Kasumi-1 (cell line): ENCODE measurements at places on chromosomes 2 and 18.

DNA sequence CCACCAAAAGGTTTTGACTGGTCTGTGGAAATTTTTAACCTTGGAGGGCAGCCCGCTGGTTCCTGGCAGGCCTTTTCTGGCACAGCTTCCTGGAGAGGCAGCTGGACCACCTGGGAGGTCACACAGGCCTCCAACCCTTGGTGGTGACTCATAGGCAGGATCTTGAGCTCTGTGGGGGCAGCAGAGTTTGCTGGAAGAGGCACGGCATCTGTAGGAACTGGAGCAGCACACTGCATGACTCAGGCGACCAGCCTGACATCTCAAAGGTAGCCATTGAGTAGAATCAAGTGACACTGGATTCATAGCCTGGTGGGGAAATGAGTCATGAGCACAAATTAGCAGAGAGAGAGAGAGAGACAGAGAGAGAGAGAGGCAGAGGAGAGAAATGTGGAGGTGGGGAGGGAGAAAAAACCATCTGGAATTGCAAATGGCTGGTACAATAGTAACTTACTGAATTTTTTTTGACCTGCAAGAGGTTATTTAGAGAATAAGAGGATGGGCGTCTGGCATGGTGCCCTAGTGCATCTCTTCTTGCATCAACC lies 57.4 kb downstream of the TRPM8 start:
- no peak for DNase-seq

- peak; percentile 82 for DNase-seq
Observed at GRCh38 chr18:38077229-38077628, 511.6 kb upstream of the CELF4 start.

DNA sequence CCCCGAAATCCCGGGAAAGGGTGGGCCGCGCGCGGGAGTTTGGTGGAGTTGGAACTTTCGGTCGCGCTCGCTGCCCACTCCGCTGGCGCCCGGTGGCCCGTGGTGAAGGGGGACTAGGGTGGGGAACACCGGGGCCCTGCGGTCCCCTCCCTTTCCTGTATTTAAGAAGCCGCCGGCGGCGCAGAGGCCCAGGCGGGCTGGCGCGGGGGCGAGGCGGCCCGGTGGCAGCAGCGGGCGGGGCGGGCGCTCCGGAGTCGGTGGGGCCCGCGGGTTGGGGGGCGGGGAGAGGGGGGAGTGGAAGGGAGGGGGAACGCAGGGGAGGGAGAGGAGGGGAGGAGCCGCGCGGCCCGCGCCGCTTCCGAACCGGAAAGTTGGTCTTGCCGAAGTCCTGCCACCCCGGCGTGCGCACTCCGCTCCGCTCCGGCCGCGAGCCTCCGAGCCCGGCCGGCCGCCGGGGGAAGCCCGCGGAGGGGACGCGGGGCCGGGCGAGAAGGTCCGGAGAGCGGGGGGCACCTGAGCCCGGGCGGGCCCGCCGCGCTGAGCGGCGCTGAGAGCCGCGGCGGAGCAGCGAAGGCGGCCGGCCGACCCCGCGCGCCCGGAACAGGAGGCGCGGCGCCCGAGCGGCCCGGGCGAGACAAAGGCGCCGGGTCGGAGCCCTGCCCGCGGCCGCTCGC lies 425 bp upstream of the SALL3 start:
- no peak for DNase-seq

- no peak for DNase-seq
Observed at GRCh38 chr2:119282996-119283511, 59.4 kb downstream of the STEAP3 start.

GRCh38 chr2:3042601-3043585 lies 334.7 kb downstream of the EIPR1 start:
- no peak for DNase-seq

DNA sequence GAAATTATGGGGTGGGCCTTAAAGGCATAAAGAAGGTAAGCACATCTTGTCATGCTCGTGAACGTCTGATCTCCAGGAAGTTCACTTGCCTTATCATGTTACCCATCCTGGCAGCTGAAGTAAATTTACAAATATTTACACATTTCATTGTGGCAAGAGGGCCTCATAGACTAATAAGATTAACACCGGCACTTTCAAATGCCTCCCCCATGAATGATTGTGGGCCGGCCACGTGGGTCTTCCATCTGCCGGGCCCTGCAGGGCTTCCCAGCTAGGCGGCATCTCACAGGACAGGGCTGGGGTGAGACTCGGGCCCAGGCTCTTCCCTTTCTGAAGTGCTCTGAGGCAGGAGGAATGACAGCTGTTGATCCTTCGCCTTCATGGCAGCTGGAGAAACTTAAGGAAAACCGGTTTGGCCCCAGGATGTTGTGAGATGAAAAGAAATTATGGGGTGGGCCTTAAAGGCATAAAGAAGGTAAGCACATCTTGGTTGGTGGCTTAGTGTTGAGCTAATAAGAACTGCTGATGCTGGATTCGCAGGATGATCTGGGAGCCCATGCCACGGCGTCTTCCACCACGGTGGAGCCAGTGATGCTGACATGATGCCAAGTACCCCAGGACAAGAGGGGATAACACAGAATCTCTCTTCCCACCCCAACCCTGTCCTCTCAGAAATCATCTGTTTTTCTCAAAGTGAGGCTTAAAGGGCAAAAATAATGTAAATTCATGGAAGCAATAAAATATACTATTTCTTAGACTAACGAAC lies 176.3 kb downstream of the SEPTIN10 start:
- DNase-seq, result no peak

- no peak for DNase-seq
Observed at GRCh38 chr18:44897816-44898215, 217.1 kb downstream of the SETBP1 start.

- DNase-seq, result no peak
Observed at GRCh38 chr18:35890323-35890722, 82.2 kb upstream of the RMP24 start.

DNA sequence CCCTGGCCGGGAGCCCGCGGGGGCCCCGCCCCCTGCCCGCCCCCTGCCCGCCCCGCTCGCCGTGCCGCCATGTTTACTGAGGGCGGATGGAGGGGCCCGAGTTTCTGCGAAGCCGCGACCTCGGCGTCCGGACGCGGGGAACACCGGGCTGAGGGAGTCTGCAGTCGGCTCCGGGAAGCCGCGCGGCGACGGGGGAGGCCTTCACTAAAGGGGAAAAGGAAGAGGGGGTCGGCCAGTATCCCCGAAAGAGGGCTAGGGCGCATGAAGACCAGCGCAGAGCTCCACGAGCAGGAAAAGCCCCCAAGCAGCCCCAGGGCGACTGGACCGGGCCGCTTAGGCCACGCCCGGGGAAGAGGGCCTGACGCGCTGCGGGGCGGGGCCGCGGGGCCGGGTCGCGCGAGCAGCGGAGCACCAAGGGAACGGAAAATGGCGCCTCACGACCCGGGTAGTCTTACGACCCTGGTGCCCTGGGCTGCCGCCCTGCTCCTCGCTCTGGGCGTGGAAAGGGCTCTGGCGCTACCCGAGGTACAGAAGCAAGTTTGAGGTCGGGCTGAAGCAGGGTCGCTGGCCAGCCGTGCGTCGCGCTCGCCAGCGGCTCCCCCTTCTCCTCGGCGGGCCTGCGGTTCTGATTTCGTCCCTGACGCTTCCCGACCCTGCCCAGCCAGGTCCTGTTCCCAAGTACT lies at the start of the genes ATRAID and SLC5A6:
ATRAID (plus strand) TSS at position 99 of the 683 bp plus-strand sequence; CDS start at position 427, 328 bp downstream.
SLC5A6 (minus strand) TSS at position 326 of the 683 bp plus-strand sequence. CDS start 4,618 bp downstream, outside the sequence.
- DNase-seq, result peak; percentile 88

DNA sequence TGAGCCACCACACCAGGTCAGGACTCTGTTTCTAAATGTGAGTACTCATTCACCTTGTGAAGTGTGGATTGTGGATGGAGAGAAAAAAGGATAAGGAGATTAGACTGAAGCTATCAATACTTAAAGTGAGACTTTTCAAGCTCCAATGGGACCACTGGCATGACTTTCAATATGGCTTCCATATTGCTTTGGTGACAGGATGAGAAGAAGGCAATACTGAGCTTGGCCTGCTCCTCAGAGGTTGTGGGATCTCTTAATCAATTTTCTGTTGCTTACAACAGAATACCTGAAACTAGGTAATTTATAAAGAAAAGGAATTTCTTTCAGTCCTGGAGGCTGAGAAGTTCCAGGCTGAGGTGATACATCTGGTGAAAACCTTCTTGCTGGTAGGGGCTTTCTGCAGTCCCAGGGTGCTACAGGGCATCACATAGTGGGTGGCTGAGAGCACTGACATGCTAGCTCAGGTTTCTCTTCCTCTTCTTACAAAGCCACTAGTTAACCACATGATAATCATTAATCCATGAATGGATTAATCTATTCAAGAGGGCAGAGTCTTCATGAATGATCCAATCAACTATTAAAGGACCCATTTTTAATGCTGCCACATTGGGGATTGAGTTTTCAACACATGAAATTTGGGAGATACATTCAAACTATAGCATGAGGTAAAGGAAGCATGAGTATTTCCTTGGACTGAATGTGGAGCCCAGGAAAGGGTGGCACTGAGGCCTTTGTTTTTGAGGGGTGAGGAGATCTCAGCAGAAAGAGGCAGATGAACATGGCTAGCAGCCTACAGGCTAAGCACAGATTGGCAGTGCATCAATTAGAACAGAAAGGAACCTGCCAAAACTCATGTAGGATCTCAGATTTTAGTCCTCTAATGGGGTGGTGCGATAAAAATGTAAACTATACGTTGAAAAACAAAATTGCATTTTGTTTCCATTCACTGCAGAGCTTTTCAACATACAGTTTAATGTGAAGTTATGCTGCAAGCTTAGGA lies 274.5 kb downstream of the PIK3C3 start:
- no peak for DNase-seq

GRCh38 chr2:105129722-105130232 lies 91.9 kb downstream of the MRPS9 start:
- DNase-seq, result peak; percentile 64

GRCh38 chr2:220053919-220054318 lies 426.5 kb downstream of the SLC4A3 start:
- DNase-seq, result no peak

- no peak for DNase-seq
Observed at GRCh38 chr2:222993920-222994650, 57.9 kb upstream of the KCNE4 start.

DNA sequence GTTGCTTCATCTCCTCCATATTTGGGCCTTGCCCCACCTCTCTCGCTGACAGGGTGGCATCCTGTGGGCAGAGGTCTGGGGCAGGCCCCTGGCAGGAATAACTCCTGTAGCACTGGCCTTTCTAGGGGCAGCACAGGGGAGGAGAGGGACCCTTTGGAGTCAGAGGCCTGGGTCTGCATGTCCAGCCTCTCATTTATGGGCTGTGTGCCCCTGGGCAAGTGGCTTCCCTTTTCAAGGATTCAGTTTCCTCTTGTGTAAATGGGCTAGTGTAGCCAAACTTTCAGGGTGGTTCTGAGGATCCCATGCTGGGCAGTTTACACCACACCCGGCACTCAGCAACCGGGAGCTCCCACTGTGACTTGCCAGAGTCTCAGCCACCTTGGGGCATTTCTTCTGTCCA lies 23.4 kb downstream of the ADRA2B start:
- no peak for DNase-seq

DNA sequence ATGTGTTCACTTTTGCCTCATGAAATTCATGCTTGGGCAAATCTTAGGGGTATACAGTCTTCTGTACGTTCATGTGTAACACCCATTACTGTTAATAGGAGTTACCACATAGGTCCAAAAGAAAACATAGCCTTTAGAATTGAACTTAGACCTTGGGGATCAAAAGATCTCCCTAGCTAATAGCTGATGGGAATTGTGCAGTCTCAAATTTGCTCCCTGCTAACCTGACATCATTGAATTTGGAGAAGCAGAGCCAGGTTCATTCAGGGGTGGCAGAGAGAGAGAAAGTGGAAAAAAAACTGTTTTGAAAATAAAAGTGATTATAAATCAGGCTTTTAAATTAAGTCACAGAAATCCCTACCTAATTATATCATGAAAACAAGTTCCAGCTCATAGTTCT lies 28.0 kb upstream of the PPP3R1 start:
- no peak for DNase-seq

- DNase-seq, result no peak
Observed at GRCh38 chr2:37793004-37793403, 121.6 kb upstream of the CDC42EP3 start.

- DNase-seq, result no peak
Observed at GRCh38 chr2:234414596-234414995, 82.3 kb downstream of the ARL4C start.

DNA sequence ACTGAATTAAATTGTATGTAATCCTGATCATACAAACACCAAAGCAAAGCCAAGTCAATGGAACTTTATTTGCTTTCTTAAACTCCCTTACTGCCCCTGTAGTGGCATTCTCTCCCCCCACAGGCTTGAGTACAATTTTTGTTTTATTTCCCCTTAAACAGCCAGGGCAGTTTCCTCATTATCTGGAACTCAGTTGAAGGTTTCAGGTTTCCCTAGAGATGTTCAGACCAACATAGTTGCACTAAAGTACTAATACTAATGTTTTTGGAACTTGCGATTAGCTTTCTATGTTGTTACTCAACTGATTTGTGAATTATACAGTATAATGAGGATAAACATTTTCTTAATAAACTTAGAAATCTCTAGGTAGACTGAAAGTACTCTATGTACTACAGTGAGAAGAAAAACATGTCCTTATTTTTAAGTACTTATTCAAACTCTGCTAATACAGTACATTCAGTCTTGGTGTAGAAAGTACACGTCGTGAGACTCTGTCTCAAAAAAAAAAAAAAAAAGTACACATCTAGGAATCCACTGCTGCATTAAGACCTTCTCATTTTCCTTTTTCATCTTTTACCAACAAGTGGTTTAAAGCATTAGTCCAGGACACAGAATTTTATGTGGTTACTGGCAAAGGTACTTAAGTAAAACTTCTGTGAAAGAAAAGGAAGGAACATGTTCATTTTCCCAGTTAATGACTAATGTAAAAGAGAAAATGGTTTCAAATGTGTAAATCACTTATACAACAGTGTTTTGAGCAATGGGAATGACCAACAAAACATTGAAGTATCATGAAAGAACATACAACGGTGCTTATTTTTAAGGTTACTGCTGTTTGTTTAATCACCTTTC lies 209.5 kb upstream of the SMAD7 start:
- DNase-seq, result peak; percentile 7

DNA sequence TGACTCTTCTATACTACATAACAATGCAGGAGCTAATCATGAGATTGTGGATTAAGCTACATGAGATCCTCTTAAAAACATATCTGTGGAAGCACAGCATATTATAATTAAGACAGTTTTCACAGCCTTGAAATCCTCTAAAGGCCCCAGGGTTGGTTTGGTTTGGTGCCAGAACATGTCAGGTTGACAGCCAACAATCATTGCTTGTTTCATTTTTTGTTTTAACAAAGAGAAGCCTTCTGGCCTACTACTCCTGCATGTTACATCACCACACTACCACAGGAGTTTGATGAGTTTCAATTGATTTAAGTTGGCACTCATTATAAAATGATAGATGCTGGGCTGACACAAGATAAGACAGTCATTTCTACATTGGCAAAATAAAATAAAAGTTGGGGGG lies 255.9 kb upstream of the ERBB4 start:
- no peak for DNase-seq

GRCh38 chr2:46643951-46644350 lies 164.6 kb downstream of the TMEM247 start:
- no peak for DNase-seq

- DNase-seq, result no peak
Observed at GRCh38 chr2:22800412-22800811, 584.6 kb upstream of the KLHL29 start.

DNA sequence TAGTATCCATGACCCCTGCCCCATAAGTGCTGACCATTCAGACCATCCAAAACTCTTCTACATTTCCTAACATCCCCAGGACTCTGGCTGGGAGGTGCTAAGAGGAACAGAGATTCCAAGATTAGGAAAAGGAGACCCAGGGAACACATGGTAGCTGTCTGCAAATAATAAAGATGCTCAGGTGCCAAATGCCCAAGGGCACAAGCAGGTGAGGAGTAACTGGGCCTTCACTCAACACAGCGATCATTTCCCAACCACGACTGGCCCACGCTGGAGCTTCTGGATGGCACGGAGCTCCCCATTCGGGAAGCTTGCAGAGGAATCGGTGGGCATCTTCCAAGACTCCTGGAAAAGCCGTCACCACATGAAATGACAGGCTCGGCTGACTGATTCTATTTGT lies 255.9 kb upstream of the SMIM21 start:
- no peak for DNase-seq
